ENCODE measurements at places on chromosomes 7 and 10.

GRCh38 chr10:124340033-124340760 is 78.5 kb downstream of the OAT start:
- no peak for DNase-seq

- DNase-seq = no peak
Measured at GRCh38 chr10:69064762-69065328, 23.1 kb upstream of the SRGN start.

DNA sequence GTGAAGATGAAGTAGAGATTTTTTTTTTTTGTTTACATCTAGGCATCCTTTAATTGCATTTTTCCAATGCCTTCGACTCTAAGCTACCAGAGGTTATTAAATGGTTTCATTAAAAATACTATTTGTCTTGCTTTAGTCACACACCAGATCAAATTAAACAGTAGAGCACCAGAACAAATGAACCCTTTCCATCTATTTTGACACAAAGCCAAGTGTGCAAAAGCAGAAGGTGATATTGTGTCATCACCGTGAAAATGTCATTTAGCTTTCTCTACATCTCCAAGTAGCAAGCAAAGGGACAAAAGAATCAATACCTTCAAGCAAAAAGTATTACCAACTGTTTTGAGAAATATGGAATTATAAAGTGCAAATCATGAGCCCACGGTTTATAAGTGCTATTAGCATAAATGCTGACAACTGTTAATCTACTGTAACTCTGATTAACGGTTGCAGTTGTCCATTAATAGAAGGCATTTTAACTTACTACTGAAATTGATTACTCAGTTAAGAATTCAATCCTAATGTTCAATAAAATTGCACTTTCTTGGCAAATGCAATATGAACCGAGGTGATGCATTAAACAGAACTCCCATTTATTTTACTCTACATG is 49.1 kb downstream of the CTBP2 start:
- no peak for DNase-seq

DNA sequence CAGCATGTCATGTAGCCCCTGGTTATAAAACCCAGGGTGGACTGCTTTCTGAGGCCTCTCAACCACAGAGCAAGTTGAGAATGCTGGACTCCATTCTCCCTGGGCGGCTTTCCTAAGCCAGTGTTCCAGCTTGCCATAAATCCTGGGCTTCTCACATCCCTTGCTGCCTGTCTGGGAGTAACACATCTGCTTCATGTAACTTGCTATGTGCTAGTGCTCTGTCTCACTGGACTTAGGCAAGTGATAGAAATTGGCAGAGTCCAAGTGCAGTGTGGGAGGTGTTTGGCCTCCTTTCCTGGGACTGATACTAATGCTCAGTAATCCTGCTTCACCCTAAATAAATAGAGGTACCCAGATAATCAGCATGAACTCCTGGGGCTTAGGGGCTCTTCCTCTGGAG is 277.1 kb upstream of the POM121L12 start:
- no peak for DNase-seq

DNA sequence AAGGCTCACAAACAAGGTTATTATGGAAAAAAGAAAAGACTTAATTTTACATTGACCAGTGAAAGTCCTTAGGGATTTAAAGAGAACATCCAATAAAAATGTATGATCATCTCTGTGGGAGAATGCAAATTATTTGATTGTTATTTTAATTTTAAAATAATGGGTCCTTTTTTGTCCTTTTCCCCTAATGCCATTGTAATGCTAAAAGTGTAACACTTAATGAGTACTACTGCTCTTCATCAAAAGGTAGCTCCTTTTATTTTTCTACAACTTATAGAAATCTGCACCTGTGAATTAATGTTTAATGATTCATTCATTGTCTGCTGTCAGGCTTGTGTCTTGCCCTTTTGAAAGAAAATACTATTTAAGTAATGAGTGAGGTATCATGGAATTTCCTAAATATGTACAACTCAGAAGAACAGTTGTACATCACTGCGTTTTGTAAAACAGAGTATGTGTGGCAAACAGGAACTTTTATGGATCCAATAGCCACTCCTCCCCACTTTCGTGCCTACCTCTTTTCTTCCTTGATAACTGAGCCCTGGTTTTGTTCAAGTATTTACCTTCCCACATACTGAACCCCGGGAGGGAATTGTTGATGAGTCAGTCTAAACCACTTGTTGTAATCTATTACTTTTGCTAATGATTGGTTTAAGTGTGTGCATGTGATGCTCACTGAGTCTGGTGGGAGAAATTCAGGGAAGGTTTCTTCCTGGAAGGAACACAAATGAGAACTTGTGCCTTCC is 19.9 kb upstream of the TRUB1 start:
- DNase-seq = no peak

GRCh38 chr7:36943591-36944435 is 219.5 kb upstream of the AOAH start:
- no peak for DNase-seq

Measured in activated effector memory CD4-positive, alpha-beta T cell treated with anti-CD3 and anti-CD28 coated beads, Interleukin-2, amount 50 U/mL, for 16 hours (primary cell).